Kasumi-1 (cell line): ENCODE measurements at places on chromosomes 6 and 20.
A peak's percentile ranks its signal among the peaks of the same experiment; 100 is the strongest.

- no peak for DNase-seq
Measured at GRCh38 chr6:121000381-121000780, 333.9 kb downstream of the TBC1D32 start.

DNA sequence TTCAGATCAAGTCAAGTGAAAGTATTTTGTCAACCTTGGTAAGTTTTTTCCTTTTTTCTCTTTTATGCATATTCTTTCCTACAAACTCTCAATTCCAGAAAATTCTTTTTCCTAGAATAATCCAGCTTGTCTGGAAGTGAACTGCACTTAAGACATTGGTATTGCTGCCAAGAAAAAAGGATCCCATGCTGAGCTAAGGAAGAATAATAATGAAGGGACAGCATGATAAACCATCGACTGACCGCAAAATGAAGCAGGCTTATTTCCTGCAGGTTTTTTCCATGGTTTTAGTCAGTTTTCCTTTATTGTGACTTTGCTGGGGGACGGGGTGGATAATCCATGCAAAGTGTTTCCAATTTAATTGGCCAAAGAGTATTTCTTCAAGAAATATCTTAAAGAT, 857.6 kb upstream of the SLC35B3 start:
- no peak for DNase-seq

DNA sequence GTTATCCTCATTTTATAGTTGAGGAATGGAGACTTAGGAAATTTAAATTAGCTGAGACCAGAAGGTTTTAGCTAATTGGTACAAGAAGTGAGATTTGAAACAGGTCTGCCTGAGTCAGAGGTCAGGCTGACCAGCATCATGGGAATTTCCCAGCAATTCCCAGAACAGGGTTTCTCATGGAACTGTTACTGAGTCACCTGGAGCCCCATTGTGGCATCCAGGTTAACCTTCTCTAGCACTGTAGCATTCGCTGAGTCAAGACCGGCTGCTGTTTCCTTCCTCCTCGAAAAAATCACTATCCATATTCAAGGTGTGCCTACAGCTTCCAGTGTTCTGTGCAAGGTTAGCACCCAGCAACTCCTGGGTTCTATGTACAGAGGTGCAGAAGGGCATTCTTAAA, 238.0 kb upstream of the MAN1A1 start:
- DNase-seq, result no peak

DNA sequence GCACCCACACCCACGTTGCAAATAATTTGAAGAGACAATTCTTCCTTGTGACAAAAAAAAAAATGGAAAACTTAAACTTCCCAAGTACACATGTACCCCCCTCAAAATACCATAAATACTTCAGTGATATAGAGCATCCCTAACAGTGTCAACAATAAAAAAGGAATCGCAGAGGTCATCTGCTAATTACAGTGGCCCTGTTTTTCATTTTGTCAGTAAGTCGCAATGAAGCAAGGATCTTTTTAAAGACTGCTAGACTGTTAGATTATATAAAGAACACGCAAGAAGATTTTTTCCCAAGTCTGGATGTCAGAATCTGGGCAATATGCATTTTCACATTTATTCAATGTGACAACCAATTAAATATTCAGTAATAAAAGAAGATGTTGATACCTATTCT, 93.9 kb downstream of the EPB41L2 start:
- no peak for DNase-seq

GRCh38 chr6:37283268-37283667, 25.3 kb upstream of the TMEM217 start:
- no peak for DNase-seq

GRCh38 chr20:62999580-62999979, 7.2 kb downstream of the BHLHE23 start:
- DNase-seq, result peak; percentile 10

DNA sequence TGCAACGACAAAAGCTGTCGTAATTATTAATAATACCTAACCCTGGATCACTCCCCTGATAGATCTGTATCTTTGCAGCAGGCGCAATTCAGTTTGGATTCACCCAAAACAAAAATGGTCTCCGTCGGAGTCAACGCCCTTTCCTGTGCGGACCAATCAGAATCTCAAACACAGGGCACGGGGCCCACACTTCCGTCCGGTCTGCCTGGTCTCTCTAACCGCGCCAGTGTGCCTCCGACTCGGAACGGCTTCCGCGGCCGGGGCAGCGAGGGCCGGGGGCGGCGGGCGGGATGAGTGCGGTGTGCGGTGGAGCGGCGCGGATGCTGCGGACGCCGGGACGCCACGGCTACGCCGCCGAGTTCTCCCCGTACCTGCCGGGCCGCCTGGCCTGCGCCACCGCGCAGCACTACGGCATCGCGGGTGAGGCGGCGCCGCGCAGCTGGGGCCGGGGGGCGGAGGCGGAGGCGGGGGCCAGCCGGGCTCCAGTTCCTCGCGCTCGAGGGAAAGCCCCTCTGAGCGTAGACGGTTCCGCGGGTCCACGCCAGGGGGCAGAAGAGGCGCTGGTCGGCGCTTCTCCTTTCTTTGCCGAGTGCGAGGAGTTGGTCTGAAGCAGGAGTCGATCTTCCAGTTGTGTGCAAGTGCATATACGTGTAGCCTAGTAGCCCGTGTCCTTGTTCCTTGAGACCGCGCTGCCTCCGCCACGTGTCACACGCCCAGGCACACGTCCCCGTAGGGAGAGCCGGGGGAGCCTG, at the start of gene PEX7:
Gene PEX7, plus strand, starts transcription at position 217 of the 752 bp plus-strand sequence. Its CDS starts 74 bp downstream, at position 291.
- peak; percentile 86 for DNase-seq

GRCh38 chr6:108944071-108944470, 95.8 kb downstream of the ARMC2 start:
- DNase-seq, result no peak

GRCh38 chr6:131952886-131953509, 1.8 kb upstream of the CCN2 start:
- no peak for DNase-seq

- DNase-seq, result no peak
Measured at GRCh38 chr6:87600576-87600975, 10.6 kb downstream of the ORC3 start.

- peak; percentile 66 for DNase-seq
Measured at GRCh38 chr6:7058250-7058923, 49.4 kb upstream of the RREB1 start.

DNA sequence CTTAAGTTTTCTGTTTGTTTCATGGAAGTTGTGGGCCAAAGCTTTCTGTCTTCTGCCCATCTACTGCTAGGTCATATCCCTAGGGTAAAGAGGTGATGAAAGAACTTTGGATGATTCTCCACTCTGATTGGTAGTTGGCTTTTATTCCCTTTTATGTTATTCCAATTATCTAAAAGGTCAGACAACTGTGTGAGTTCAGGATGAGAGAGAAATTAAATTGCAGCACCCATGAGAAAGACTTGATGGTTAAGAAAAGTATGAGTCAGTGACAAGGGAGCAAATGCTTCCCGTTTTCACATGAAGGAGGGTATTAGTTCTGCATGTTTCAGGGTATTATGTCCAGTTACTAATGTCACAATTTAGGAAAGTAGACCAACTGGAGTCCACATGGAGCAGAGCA, 136.3 kb downstream of the CD109 start:
- no peak for DNase-seq

DNA sequence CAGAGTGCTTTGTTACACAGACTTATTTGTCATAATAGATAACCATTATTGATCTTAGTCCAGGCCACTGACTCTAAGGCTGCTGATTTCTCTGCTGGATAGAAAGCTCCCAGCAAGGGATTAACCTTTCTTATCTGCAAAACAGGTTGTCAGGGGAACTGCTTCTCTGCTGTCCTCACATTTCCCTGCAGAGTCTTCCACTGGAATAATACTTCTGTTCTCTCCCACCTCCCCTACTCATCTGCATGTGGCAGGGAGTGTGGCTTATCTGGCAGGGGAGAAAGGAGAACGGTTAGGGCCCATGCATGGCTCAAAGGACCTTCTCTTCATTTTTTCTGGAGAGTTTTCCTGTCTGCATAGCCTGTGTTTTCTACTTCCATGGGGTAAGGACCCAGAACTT, 86.2 kb downstream of the LAMP5 start:
- no peak for DNase-seq

- no peak for DNase-seq
Measured at GRCh38 chr6:77674211-77674610, 21.4 kb downstream of the MEI4 start.

DNA sequence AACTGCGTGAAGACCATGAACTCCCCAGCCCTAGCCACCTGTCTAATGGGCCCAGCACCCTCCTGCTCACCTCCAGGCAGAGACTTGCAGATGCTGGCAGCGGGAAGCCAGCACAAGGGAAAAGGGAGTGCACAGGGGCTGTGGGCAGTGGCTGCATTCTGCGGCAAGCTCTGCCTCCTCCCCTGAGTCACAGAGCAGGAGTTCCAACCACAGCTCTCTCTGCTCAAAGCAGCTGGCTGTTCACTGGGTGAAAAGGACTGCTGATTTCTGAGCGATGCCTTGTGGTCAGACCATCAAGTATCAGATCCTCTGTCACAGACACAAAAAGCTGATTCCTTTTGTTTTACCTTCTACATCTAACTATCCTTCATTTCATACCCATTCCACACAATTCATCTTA, 10.5 kb downstream of the NKX2-2 start:
- no peak for DNase-seq

- no peak for DNase-seq
Measured at GRCh38 chr6:70864401-70864800, 92.5 kb downstream of the B3GAT2 start.

- DNase-seq, result no peak
Measured at GRCh38 chr6:30847421-30847970, 36.8 kb upstream of the DDR1 start.

DNA sequence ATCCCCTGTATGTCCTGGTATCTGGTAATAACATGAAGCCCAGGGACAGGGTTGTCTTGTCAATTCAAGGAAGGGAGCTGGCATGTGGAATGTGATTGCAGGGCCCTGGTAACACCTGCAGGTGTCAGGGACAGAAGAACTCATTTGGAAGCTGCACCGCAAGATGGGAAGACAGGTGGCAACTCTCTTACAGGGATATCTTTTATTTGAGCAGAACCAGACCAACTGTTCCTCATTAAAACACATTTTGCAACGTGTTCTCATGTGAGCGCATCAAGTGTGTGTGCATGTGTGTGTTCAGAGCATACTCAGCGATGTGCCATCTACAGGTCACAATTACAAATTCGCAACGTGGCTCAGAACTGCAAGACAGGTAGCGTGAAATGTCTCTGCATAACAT, 370.9 kb upstream of the SOX4 start:
- no peak for DNase-seq

DNA sequence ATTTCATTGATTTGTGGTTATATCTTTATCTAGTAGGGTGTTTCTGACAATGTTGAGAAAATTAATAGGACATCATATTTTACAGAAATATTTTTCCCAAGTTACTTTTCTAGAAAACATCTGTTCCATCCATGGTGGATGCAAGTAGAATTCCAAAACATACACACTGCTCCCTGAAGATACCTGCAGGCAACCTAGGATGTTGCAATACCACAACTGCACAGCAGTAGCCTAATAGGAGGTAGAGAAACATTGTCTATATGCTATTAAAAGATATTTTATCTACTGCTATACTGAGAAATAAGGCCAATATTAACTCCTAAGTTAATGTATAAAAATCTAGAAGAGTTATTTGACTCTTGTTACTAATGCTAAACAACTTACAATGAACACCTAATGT, 6.8 kb downstream of the ILRUN start:
- no peak for DNase-seq

- no peak for DNase-seq
Measured at GRCh38 chr6:79438030-79438429, 99.2 kb downstream of the LCA5 start.

- no peak for DNase-seq
Measured at GRCh38 chr20:15895560-15896084, 677.6 kb downstream of the KIF16B start.

- DNase-seq, result no peak
Measured at GRCh38 chr6:169398342-169399105, 144.9 kb upstream of the THBS2 start.

DNA sequence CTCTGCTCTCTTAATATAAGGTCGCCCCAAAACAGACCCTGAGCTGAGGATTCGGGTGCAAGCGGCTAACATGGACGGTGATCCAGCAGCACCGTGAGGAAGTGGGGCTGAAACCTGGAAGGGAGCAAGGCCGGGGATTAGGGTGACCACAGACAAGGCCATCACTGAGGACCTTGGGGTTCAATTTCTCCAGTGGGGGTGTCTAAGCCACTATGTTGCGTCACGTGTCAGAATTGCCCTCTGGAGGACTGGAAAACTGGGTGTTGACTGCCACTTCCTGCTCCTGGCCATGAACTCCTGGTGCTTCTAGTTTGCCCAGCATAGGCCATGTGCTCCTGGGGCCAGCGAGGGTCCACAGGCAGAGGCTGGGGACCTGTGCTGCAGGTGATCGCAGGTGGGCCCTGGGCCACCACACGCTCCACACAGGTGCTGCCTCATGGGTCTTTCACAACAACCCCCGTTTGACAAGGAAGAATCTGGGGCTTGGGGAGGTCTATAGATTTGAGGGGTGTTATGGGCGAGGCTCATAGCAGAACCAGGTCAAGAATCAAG, 101.9 kb downstream of the CDH26 start:
- no peak for DNase-seq

- DNase-seq, result no peak
Measured at GRCh38 chr6:114284281-114284680, 58.5 kb downstream of the HS3ST5 start.

DNA sequence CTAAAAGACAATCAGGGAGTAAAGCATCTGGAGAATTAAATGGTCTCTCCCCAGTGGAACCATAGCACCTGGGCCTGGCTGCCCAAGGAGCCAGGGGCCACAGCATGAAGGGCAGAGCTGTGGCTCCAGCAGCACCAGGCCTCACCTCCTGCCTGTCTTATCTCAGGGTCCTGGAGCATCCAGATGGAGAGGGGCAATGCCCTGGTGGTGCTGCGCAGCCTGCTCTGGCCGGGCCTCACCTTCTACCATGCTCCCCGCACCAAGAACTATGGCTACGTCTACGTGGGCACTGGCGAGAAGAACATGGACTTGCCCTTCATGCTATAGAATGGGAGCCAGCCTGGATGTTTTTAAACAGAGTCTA, 17.0 kb downstream of the MRPS18A start:
- DNase-seq, result no peak

- DNase-seq, result peak; percentile 83
Measured at GRCh38 chr6:164097551-164098398, 683.3 kb downstream of the QKI start.

- peak; percentile 44 for DNase-seq
Measured at GRCh38 chr6:25404693-25405169, 125.6 kb downstream of the CARMIL1 start.

DNA sequence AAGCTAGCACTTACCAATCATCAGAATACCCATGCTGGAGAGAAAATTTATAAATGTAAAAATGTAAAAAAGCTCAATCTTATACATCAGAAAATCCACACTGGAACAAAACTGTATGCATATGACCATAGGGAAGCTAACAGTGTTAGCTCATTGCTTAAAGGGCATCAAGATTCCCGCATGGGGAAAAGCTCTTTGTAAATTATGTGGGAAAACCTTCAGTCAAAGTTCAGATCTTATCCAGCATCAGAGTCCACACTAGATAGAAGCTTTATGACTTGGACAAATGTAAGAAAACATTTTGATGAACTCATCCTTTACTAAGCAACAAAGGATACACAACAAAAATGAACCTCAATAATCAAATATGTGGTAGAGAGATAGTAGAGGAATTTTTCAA, 34.7 kb downstream of the ZKSCAN8 start:
- no peak for DNase-seq

- no peak for DNase-seq
Measured at GRCh38 chr6:27977387-27977786, 20.3 kb downstream of the OR2B6 start.
